ENCODE measurements at places on chromosomes 5 and 9.

- DNase-seq = no peak
Observed at GRCh38 chr5:163373436-163374084, 63.8 kb upstream of the CCNG1 start.

DNA sequence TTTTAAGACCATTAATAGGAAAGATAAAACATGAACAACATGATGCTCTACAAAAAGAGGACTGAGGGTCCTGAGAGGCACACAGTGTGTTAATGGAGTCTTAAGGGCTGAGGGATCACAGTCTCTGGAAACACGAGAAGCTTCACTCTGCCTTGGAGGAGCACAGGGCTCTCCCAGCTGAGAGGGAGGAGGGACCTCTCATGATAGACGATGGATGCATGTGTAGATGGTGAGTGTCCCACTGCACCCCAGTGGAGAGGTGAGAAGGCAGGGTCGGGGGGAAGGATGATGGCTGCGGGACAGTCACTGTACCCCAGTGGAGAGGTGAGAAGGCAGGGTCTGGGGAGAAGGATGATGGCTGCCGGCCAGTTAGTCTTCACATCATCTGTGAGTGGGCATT lies 613.4 kb downstream of the IRX1 start:
- DNase-seq = no peak

DNA sequence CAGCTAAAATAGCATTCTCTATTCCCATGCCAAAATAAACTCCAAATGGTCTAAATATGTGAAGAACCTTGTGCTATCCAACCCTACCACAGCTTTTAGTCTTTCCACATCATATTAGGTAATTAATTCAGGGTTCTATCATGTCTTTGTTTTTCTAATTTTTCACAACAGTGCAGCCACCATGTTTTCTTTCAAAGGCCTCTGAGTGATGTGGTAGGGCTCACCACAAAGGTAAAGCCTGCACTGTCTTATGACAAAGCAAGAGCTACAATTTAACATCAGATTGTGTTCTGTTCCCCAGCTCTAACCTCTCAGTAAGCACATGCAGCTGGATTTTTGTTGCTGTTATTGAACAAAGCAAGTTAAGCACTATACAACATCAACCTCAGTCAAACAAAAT lies 52.4 kb downstream of the MEF2C start:
- DNase-seq = no peak

GRCh38 chr5:91487420-91487819 lies 104.3 kb upstream of the ARRDC3 start:
- no peak for DNase-seq

DNA sequence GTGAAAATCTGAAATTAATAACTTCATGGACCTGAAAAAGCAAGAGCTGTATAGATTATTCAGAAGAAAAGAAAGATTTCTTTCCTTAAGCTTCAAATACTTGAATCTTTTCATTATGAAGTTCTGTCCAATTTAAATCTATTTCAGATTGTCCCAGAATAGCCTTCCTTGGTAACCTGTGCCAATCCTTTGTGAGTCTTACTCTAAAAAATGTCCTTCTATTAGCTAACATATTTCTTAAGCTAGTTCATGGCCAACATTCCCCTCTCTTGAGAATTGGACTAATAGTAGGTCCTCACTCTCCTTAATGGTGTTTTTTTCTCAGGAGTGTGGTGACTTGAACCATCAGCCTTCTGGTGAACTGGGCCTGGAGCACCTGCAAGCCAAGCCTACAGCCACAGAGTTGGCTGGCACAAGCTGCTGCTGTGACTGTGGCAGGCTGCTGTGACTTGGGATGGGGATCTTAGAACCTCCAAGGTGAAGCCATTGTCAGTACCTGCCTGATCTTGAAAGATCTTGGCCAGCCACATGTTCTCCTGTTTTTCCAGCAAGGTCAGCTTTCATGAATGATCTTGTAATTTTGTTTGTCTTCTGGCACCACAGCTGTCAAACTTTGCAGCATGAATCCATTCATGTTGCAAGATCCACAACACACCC lies 262.6 kb upstream of the MAP3K1 start:
- no peak for DNase-seq

DNA sequence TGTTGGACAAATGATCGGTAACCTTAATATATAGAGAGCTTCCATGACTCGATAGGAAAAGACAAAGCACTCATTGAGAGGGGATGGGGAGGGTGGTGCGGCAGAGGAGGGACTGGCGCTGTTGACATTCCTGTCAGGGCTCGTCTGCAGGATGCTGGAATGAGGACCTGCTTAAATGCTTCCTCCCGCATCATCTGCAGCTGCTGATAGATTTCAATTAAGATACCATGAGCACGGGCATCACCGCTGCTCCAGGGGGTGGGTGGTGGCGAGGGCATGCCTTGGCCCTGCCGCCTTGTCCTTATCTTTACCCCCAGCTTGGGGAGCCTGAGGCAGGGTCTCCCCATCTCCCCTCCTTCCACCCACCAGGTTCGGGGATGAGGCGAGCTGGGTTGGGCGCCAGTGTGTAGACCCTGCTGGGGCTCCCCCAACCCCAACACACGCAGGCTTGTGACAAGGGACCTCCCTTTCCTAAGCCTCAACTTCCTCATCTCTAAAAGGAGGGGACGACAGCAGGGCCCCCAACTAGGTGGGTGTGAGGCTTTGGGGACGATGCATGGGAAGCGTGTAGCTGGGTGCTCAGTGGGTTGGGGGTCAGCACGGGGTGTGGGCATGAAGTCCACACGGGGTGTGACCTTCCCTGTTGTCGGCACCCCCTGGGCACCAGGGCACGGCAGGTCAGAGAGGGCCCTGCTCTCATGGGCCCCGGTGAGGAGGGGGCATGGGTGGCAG lies 11.7 kb upstream of the QRFP start:
- no peak for DNase-seq

GRCh38 chr5:159420940-159421339 lies 90.7 kb upstream of the IL12B start:
- DNase-seq = no peak

- no peak for DNase-seq
Observed at GRCh38 chr5:59777028-59777427, 116.5 kb downstream of the PDE4D start.

DNA sequence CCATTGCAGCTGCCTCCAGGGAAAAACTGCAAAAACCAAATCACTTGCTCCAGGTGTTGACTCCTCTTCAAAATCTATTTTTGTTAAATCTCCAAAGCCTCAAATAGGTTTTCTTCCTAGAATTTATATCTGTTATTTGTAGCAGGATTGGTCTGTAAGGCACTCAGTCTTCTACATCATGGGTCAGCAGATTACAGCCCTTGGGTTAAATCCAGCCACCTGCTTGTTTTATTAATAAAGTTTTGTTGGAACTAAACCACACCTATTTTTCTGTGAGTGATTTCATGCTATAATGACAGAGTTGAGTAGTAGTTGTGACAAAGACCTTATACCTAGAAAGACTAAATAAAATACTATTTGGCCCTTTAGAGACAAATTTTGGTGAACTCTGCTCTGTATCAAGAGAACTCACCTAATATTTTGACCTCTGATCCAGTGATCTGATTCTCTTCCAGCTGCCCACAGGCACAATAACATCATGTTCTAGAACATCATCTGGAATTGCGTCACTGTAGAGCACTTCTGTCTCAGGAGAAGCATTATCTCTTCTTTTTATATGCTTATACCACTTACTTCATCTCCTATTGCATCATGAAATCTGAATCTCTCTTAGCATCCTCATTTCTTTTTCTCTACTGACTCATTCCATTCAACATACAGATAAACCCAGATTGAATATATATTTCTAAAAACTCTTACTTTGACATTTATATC lies 130.1 kb downstream of the RPS23 start:
- DNase-seq = no peak

- DNase-seq = no peak
Observed at GRCh38 chr5:129460672-129460935, 506 bp downstream of the ADAMTS19 start.

GRCh38 chr9:69027355-69028097 lies 8.0 kb upstream of the FXN start:
- DNase-seq = no peak

DNA sequence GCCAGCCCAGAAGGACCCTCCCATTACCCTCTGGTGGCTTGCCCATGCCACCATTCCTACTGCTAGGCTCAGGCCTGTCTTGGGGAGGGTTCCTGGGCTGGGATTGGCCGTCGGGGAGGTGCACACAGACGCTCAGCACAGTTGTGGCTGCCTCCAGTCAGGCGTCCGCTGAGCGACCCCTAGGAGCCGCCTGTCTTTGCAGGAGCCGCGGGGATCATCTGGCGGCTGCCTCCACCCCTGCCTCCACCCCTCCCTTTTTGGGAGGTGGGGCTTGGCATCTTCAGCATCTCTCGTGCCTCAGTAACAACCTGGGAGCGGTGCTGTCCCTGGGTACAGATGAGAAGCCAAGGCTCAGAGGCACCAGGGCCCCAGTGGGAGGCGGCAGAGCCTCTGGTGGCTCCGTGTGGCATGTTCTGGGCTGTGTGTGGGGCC lies 39.6 kb downstream of the RXRA start:
- DNase-seq = no peak

DNA sequence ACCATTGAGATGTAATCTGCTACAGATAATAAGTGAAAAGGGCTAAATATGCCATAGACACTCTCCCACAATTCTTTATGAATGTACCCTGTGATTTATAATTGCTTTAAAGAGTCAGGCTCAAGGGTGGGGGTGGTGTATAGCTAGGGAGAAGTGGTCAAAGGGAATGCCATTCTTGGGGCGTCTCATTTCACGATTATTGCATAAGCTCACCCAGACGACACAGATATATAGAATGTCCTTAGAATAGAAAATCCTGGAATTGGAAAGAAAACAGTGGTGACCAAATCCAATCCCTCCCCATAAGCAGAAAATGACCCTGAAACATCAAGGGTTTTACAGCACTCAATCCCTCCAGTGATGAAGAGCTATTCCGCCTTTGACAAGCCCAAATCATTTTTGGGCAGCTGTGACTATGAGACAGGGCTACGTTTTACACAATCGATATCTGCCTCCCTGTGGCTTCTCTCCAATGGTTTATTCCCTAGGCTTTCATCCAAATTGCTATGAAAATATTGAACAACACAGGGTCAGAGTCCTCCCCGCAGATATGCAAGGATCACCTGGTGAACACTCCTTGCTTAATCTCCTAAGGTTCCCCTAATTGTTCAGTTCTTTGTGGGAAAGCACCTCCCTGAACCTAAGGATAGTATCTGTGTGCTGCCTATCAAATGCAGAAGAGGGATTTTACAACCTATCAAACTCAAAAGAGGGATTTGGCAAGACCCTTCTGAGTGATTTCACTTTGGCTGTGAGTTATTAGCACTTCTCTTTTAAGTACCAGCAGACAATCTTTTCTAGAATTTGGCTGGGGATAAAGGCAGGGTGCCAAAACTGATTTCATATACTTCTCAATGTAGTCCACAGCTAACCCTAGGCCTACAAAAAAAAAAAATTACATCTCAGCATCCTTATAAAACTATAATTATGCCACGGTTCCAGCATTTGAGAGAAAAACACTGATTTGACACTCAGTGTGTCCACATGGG lies 144.9 kb upstream of the CDH6 start:
- no peak for DNase-seq

DNA sequence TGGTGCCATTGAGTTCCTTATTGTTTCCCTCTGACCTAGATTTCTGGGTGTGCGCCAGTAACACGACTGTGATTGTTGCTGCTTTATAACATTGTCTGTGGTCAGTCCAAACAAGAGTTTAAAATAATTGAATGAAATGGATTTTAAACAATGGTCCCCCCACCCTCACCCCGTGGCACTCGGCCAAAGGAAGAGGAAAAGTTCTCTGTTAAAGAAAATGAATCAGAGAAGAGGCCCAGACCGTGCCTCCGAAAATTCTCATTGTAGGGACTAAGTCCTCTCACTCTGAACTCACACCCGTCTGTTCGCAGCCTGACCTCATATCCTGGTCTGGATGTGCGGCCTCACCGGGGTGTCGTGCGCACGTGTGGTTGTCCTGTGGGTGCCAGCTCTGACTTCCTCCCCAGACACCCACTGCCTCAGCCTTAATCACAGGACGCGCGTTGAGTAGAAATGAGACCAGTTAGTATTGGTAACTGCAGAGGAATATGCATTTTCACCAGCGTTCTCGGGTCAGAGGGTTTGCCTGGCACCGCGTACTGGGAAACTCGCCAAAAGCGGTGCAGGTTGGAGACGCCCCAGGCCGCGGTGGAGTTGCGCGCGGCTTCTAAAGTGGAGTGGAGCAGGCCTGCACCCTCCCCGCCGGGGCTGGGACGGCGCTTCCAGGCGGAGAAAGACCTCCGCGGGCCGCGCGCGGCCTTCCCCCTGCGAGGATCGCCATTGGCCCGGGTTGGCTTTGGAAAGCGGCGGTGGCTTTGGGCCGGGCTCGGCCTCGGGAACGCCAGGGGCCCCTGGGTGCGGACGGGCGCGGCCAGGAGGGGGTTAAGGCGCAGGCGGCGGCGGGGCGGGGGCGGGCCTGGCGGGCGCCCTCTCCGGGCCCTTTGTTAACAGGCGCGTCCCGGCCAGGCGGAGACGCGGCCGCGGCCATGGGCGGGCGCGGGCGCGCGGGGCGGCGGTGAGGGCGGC lies at the start of gene ABL1:
ABL1 (plus strand) TSS at position 884 of the 966 bp plus-strand sequence. CDS start 193 bp downstream, outside the sequence.
- no peak for DNase-seq

DNA sequence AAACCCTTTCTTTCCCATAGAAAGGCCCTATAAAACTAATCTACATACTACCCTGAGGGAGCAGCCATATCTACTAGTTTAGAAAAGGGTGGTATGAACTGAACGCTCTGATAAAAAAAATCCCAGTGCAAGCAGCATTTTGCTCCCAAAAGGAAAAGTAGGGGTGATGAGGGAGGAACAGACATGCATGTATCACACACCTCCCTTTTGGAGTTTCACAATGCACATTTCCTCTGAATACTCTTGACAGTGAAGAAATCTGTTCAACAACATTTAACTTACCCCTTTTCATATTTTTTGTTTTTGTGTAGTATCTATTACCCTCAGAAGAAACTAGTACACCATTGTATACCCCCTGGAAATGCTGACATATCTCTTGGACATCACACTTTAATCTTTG lies 411.4 kb downstream of the MAT2B start:
- DNase-seq = no peak

DNA sequence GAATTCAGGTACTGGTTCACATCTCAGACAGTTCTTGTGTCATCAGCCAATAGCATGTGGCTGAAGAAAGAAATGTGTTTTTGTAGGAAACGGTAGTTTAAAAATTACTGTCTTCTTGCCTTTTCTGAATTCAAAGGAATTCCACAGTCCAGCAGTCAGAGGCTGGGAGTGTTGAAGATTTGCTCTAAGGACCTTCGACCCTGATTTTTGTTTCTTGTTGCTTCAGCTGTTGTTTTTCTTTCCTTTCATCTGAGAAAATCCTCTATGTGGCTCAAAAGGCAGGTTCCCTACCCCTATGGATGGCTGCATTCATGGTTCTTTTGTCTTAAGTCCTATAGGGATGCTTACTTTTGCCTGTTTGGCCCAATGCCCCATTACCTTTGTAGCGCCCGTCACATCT lies 304.9 kb downstream of the TMEM167A start:
- no peak for DNase-seq
